ENCODE measurements at places on chromosomes 7 and 10.

DNA sequence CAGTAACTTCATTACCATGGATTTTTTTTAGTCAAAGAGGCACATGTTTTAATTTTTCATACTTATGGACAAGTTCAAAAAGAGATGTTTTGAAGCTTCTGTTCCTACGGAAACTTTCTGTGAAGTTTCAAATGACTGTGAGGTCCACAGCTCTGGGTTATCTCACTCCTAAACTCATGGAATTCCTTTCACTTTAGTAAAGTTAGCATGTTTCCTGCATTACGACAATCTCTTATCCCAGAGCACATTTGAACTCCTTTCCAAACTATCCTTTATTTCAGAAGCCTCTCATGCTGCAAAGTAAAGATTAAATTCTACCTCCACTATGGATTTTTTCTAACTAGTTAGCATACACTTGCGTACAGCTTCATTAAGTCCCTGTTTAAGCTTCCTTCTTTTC lies 15.3 kb upstream of the ADD3 start:
- DNase-seq, result no peak

- DNase-seq, result no peak
These were observed 48.1 kb upstream of the TECTB start for GRCh38 chr10:112235141-112235540.

DNA sequence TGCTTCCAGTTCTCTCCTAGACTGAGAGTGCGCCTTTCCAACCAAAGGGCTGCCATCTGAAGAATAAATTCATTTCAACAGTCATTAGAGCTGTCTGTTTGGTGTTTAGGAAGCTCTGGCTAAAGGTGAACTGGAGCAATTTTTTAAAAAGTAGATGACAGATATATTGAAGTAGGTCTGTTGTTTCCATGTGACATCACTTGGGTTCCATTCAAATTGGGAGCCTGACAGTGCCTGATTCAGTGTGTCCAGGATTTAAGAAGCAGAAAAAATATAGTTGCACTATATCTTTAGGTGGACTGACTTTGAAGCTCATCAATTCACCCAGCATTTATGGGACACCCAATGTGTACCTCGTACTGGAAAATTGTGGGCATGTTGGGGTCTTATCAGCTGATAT lies 367.7 kb downstream of the BBS9 start:
- no peak for DNase-seq

DNA sequence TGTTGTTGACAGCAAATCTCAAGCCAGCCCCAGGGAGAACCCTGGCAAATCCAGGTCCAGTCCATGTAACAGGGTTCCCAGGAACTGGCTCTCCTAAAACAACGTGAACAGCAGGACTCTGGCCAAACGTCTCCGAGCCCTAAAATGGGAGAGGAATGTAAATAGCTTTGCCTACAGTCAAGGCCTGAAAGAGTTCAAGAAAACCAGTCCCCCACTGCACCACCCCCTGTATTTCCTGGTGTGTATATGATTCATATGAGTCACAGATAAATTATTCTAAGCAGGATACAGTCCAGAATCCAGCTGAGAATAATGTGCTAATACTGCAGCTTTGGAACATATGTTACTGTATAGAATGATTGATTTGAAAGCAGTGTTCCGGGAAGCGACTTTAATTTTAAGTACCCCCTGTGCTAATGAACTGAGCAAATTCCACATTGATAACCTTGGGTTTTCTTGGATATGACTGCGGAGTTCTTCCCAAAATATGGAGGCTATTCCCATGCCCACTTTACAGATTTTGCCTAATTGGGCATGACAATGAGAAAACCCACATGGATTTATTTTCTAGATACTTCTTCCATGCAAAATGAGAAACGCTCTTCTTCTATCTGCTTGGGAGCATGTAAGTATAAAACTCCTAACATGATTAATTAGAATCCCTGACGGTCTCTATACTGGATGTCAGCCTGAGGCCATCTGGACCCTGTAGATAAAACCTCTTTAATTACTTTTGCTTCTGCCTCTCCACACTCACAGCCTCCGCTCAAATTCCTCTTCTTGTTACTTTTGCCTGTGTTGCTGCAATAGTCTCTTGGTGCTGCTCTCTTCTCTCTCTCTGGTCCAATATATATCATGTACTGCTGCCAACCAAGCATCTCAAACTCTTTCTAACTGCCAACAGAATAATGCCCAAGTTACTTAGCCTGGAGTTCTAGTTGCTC lies 50.2 kb downstream of the LAMB4 start:
- DNase-seq, result no peak

GRCh38 chr10:87850742-87851205 lies 12.6 kb downstream of the KLLN start:
- peak; percentile 19 for DNase-seq

- no peak for DNase-seq
These were observed 25.3 kb upstream of the C10orf95 start for GRCh38 chr10:102476466-102477141.

DNA sequence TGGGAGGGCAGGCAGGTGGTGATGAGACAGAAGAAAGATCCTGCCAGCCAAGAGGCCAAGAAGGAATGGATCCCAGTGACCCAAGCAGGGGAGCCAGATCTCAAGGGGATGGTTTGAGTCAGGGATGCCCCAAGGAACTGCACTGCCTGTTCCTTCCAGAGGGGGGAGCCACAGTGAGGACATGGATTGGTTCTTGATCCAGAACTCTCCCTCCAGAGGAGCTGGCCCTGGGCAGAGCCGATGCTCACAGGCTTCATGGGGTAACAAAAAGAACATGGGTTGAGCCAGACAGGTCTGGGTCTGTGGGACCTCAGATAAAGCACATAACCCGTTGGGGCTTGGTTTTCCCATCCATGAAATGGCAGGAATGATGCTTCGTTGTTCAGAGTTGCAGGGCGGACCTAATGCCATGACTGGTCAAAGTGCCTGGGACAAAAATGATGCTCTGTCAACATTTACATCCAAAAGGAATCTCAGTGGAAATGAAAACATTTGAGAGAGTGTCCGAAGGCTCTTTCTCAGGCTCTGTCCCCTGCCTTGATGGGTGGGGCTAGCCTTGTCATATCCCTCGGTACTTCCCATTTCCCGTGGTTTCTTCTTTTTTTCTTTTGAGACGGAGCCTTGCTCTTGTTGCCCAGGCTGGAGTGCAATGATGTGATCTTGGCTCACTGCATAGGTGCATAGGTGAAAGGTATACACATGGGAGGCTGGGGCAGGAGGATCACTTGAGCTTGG lies 4.7 kb upstream of the DENND2A start:
- DNase-seq, result no peak

DNA sequence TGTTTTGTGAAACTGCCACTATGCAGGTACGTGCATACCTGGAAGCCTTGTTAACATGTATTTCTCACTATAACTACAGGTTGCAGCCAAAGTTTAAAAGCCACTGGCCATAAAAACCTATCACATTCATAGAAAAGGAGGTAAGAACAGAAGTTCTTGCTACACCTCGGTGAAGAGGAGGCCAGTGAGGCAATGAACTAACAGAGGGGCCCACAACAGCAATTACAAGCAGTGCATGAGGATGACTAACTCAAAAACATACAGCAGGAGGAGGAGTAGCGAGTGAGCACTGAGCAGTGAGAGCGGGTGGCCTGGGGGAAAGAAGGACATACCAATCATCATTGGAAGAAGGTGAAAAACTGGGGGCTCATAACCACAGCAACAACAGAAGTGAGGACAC lies 51.6 kb downstream of the NUDCD3 start:
- DNase-seq, result no peak
